Left lobe of liver (tissue), 2 donors: ENCODE measurements at places on chromosomes 3 and 15.
A peak's percentile ranks its signal among the peaks of the same experiment; 100 is the strongest.

- DNase-seq = no peak
These were observed 47.0 kb upstream of the SELENOK start for GRCh38 chr3:53938645-53939044.

DNA sequence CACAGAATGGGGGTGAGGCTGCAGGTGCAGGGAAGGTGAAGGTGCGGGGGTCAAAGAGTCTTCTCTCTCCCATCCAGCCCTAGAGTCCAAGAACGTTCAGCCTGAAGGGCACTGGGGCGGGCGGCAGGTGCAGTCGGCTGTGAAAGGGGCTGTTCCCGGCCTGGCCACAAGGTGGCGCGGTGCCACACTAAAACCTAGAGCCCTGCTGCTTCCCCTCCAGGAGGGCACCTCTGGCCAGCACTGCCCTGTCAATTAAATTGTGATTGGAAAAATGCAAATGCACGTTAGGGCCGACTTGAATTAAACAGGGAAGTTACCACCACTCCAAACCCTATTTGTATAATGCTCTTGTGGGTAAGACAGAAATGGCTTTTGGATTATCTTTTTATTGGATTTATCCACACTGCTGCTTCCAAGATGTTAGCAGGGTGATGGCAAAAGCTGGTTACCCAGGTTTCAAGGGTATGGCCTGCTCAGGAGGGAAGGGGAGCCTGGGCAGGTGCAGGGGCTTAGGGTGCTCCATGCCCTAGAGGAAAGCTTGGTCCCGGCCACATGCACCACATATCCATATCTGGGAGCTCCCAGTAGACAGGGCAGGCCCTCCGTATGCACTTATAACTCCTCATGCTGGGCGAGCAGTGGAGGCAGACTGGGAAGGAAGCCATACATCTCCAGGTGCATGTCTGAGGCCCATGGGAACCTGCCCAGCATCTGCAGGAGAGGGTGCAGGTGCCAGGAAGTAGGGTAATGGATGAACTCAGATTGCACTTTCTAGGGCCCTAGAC lies 119.8 kb downstream of the ADCY5 start:
- peak; percentile 83 for DNase-seq

DNA sequence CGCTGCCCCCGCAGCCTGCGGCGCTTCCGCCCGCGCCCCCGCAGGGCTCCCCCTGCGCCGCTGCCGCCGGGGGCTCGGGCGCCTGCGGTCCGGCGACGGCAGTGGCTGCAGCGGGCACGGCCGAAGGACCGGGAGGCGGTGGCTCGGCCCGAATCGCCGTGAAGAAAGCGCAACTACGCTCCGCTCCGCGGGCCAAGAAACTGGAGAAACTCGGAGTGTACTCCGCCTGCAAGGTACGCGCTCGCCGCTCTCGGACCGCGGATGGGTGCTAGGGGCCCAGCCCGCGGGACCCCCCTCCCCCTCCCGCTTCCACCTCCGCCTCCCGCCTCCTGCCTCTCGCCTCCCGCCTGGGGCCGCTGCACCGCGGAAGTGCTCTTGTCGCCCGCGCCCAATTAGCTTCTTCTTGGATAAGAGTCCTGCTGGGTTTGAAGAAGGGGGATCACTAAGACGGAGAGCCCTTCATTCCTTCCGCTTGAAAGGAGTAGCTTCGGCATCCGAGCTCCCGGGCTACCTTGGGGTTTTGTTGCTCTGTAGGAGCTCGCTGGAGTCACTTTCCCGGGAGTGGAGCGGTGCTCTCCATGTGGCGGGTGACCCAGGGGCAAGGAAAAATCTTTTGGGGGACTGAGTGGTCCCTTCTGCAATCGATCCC lies 426 bp downstream of the KAT2B start:
- peak; percentile 83 for DNase-seq

DNA sequence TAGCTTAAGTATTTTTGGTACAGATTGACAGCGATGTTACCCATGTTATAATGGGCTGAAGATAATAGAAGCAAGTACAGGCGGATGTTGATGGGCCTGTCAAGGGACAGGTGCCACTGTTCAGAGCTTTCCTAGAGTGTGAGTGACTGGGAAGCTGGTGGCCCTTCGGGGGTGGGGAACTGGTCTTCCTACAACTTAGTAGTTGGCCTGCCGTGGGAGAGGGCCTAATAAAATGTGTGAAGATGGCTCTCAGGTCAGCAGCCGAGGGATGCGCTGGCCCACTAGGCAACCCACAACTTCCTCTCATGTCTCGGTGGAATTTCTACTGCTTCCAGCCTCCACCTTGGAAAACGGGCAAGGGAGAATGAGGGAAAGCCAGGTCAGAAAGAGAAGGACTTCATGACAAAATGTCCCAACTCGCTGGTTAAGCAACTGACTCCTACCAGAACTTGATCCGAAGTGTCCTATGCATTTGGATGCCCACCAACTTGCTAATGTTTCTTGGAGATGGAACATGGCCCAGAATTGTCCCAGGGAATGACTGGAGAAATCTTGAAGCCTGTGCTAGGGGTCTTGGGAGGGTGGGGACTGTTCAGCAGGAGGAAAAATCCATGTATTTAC lies 1.4 kb downstream of the GYG1 start:
- no peak for DNase-seq

DNA sequence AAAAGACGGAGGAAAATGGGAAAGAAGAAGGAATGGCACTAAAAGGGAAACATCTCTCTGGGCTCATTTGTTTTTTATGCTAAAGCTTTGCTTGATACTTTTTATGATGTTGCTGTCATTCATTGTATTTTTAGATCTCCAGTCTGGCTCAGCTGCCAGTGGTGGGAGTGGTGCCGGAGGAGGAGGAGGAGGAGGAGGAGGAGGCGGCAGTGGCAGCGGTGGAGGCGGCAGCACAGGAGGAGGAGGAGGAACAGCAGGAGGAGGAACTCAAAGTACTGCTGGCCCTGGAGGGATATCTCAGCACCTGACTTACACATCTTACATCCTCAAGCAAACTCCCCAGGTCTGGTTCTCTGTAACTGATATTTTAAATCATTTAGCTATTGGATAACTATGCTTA lies 49.6 kb downstream of the MAP6D1 start:
- DNase-seq = no peak

DNA sequence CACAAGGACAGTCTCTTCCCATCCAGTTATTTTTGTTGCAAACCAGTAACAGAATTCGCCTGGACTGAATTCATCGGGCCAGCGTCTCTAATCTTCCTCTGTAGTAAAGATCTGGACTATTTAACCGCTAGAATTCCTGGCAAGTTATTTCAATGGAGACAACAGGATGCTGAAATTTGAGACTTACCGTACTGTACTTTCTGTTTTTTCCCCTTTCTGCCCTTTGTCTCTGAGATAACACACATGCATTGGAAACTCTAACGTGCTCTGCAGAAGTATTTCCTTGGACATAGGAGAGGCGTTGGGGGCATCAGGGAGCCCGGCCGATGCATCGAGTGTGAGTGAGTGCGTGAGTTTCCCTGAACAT lies 61.5 kb downstream of the ASB7 start:
- no peak for DNase-seq

GRCh38 chr3:121719423-121719822 lies 30.1 kb downstream of the GOLGB1 start:
- DNase-seq = no peak

DNA sequence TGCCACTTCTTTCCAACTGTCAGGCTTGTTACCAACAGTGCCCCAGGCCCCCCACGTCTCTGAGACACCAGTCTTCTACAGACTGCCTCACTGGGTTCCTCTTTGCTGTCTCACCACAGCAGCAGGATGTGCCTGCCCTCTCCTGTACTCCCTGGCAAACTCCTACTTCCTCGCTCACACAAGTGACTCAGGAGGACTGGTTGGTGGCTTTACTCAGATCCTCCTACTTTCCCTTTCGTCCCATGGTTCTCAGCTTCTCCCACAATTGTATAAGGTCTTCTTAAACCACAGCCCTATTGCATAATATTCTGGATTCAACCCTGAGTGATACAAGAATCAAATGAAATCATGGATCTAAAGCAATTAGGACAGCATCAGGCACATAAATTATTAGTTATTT lies 246.6 kb upstream of the PROK2 start:
- no peak for DNase-seq

DNA sequence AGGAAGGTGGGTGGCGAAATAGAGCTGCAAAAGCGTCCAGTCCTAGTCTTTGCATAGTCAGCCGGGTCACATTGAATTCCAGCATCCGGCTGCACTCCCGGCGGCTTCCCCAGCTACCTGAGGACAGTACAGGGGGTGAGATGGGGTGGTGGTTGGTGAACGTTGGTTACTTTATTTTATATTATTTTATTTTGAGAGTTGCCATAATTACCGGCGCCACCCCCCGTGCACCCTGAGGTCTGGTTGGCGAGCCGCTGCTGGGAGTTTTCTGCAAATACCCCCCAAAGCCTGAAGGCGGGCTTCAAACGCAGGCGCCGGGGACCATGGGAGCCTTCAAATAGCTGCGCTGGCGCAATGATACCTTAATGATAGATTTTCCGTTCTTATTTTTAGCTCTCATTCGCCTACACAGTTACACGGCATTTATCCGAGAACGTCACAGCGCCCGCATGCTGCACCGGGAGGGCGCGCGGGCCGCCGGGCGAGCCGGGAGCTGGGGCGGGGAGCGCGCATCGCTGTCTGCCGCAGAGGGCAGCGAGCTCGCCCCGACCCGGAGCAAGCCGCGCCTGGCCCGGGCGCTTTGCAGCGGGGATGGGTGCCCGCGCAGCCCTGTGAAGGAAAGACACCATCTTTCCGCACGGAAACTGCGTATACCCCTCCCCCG lies 756 bp upstream of the RASGRF1 start:
- peak; percentile 29 for DNase-seq

GRCh38 chr15:45744236-45744589 lies 109.4 kb downstream of the SQOR start:
- no peak for DNase-seq

GRCh38 chr3:99562138-99562537 lies 76.3 kb upstream of the COL8A1 start:
- DNase-seq = no peak

DNA sequence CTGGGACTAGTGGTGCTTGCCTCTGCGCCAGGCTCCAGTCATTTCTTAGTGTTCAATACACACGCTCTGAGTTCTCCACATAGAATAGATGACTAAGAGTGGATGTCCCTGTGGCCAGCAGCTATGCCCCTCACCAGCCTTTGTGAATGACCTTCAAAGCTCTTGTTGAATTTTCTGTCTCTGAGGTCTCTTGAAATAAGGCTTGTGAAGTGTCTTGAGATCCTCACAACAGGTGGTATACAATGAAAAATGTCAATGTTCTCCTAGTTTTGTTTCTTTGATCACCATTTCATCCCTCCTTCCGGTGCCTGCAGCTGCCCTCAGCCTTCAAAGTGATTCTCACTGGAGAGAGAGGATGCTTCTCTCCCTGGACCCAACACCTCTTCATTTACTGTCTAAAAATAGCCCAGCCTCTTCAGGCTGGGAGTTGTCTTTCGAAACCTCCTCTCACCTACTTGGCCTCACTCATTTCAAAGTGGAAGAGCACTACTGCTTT lies 5.4 kb downstream of the MAPKBP1 start:
- DNase-seq = no peak

- no peak for DNase-seq
These were observed 310.4 kb downstream of the PLCL2 start for GRCh38 chr3:17195192-17195611.

GRCh38 chr3:189508784-189509501 lies 122.2 kb upstream of the TP63 start:
- no peak for DNase-seq

DNA sequence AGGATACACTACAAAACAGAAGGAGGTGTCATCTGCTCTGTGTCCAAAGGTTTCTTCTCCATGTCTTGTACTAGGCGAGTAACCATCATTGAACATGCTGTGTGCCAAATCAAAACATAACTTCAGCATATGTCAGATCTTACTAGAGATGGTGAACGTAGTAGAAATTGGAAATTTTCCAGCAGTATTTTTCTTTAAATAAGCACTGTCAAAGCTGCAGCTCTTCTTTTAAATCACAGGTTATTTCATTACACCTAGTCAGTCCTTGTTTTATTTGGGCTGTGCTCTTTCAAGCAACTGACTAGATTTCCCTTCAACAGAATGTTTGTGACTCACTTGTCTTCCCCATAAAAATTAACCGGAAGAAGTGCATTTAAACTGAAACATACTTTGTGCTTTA lies 46.5 kb downstream of the MSL2 start:
- no peak for DNase-seq

DNA sequence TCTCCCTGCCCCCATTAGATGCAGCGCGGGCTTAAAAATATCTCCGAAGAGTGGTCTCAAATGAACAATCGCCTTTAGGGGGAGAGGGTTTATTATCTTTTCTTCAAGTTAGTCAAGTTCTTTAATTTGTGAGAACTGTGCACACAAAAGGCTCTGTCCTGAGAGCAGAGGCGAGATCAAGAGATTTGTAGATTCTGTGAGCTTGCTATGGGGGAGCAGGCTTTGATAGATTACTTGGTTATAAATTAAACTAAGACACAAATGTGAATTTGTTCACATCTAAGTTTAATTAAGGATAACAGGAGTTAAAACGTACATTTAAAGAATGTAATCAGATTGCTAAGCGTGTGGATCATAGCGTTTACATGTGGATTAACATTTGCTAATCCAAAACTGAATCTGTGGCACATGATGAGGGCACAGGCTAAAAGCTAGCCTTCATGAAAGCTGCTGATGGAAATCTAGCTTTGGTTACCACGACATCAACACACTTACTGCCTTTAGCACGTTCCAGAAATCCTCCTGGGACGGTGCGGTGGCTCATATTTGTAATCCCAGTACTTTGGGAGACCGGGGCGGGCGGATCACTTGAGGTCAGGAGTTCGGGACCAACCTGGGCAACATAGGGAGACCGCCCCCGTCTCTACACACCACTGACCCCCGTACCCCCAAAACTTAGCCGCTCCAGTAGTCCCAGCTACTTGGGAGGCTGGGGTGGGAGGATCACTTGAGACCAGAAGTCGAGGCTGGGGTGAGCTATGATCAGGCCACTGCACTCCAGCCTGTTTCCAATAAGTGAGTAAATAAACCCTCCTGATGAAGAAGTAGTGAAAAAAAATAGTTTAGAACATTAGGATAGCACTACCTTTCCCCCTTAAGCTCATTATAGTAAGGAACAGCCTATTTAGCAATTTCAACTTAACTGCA lies 1.0 kb upstream of the PRTG start:
- no peak for DNase-seq

DNA sequence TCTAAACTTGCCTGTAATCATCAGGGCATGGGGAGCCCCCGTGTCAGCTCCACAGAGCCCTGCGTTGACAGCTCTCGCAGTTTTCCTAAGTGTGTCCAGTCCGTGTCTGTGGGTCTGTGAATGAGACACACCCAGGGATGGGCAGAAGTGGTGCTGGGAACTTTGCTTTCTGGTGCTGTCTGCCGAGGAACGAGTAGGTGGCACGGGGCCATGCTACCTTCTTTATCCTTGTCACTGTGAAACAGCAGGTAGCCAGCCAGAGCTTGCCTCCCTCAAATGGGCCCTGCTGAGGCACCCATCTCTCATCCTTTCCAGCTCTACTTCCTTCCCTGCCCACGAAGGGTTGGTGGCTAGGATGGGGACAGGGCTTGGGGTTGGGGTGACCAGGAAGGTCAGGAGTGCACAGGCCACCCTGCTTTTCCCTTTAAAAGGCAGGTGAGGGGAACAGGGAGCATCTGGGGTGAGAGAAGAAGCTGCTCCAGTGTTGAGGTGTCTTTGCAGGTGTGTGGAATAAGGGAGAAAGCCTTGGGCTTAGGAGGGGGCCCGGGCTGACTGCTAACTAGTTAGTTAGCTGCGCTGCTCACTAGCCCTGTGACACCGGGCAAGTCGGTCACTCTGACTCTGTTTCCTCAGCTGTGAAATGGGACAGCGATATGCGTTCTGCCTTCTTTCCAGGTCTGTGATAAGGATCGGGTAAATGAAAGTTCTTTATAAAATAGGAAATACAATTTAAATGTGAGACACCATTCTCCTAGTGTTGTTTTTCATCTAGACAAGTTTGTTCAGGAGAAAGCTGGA lies 27.9 kb downstream of the PDIA5 start:
- no peak for DNase-seq

GRCh38 chr3:117547956-117548550 lies 838.5 kb downstream of the TUSC7 start:
- no peak for DNase-seq
